GM12878 (cell line): ENCODE measurements at places on chromosomes 2 and 18.

- no peak for DNase-seq
Measured at GRCh38 chr2:48026865-48027264, 120.6 kb upstream of the FBXO11 start.

- no peak for DNase-seq
Measured at GRCh38 chr2:28052691-28053090, 162.2 kb downstream of the BABAM2 start.

DNA sequence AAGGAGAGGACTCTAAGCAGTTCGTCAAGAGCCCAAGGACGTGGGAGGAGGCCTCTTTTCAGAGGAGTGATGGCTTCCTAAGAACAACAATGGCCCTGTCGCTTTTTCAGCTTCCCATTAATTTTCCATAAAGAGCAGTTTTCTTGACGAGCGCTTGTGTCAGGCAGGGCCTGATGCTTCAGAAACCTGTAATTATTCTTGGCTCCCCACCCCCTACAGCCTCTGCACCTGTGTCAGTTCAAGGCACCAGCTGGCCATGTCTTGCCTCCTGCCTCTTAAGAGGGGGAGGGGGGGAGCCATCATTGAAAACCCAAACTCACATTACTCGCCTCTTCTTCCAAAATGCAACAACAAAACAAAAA is 32.3 kb downstream of the KLF7 start:
- DNase-seq: no peak

DNA sequence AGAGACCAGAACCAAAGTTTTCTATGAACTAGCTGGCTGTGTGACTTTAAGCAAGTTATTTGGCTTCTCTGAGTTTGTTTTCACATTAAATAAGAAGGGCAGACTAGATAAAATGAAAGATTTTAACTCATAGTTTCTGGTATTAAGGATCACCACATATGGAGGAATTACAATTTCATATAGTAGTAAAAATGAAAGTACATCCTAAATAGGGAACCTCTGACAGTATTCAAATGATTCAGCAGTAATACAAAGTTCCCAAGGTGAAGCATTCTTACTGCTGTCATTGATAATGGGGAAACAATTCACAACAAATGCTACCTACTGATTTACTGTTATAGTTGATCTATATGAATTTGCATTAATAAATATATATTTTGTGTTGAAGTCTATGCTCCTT is 170.3 kb upstream of the VRK2 start:
- no peak for DNase-seq

- DNase-seq: no peak
Measured at GRCh38 chr2:238488347-238488826, 61.7 kb downstream of the ASB1 start.

DNA sequence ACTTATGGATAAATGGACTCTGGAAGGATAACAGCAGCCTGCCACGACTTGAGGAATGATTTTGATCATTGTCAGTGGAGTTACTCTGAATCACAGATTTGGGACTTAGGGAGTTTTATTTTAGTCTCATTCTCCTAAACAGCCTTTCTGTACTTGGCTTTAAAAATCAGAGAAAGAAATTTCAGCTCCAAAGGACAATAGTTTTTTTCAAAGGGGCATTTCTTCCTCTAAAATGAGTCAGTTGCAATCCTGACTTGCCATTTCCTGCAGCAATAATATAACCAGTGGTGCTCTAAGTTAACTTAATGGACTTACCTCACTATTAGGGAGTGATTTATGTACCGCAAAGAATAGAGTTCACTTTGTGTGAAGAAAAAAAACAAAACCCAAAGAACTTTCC is 35.1 kb upstream of the MTX2 start:
- DNase-seq: no peak

- DNase-seq: no peak
Measured at GRCh38 chr2:182980115-182980514, 58.1 kb downstream of the NCKAP1 start.

DNA sequence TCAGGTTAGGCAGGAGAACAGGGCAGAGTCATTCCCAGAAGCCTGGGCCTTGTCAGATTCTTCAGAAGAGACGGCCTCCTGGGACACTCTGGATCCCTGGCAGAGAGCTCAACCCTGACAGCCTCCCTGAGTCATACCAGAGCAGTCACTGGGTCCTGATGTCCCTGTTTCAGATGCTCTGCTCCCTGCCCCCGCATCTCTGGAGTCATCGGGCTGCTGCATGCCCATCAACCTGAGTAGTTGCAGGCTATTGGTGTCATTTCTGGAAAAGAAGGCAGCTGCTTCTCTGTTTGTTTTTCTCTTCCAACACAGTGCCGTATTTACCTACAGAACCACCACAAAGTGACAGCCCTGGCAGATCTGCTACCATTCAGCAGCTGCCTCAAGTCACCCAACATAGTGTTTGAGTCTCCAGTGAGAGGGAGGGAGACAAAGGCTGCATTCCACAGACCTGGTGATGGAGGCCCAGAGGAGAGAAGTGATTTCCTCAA is 145.1 kb downstream of the B3GNT2 start:
- peak; percentile 85 for DNase-seq

DNA sequence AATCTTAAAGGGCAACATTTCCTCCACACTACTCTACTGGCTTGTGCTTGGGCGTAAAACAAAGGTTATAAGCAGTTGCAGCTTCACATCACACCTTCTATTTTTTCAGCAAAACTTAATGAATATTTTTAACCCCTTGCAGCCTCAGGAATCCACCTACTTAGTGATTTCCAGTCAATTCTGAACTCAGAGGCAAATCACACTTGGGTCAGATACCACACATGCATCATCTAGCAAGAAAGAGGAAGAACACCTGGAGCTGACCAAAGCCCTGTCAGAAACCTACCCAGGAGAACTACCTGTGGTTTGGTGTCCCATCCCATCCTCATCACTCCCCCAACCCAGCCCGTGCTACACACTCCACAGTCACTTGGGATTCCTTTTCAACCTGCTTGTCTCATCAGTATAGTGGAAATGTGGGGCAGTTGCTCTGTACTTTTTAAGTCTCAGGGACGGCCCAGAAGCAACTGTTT is 25.5 kb downstream of the PIAS2 start:
- DNase-seq: peak; percentile 92

GRCh38 chr2:182870227-182870626 is 3.8 kb upstream of the FRZB start:
- DNase-seq: no peak

DNA sequence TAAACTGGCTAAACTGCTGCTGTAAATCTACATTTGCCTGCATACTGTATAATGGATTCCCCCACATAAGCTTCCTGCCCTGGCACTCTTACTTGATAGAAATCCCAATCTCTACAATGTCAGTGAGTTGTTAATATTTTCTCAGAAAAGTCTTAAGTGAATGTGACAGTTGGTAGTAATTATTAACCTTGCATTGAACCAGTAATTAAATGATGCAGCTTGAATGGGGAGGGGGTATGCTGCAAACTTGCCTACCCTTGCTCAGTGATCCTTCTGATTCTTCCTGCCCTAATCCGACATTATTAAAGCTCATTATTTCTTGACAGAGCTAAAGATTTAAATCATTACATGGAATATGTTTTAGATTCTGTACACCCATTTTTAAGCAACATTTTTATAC is 119.0 kb upstream of the CDH7 start:
- DNase-seq: no peak

GRCh38 chr18:8776013-8776943 is 70.9 kb downstream of the MTCL1 start:
- DNase-seq: no peak

GRCh38 chr2:223306371-223306770 is 254.4 kb downstream of the KCNE4 start:
- no peak for DNase-seq

GRCh38 chr2:118845522-118846441 is 1.7 kb downstream of the EN1 start:
- no peak for DNase-seq

- no peak for DNase-seq
Measured at GRCh38 chr2:60007671-60008070, 545.8 kb downstream of the BCL11A start.

DNA sequence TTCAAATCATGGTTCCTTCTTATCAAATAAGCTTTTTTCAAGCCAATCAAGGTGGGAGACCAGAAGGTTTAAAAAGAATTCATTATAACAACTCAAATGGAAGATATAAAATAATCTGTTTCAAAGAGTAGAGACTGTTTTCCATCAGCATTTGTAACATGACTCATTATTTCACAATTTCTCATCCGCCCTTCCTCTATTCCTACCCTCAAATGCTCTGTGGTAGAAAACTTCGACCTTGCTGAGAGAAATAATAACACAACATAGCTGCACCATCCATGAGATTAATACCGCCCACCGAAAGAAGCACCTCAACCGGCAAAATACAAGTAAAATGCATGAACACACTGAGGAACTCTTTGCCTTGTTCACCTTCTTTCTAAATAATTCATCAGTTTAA is 2039.2 kb upstream of the CELF4 start:
- no peak for DNase-seq

DNA sequence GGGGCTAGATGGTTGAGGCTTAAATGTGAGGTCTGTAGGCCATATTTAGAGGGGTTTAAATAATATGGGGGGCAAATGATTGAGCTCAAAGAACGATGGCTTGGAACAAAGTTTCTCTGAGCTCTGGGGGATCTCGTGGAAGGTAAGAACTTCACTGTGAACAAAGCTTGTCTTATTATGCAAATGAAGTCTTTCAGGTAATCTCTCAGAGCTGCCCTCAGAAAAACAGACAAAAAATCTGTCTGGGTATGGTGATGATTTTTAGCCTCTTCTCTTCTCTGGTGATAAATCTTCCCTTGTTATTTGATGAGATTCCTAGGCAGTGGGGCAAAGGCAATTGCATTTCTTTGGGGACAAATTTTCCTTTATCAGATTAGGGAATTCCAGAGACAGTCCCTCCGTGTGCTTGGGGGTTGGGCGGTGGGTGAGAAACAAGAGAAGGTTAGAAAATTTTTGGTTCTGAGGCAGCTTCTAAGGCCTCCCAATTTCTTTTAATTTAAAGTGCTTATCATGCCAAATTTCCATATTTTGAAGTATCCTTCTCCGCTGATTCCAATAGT is 760.4 kb downstream of the TSN start:
- DNase-seq: no peak

- DNase-seq: no peak
Measured at GRCh38 chr2:386406-387103, 98.7 kb upstream of the ALKAL2 start.

DNA sequence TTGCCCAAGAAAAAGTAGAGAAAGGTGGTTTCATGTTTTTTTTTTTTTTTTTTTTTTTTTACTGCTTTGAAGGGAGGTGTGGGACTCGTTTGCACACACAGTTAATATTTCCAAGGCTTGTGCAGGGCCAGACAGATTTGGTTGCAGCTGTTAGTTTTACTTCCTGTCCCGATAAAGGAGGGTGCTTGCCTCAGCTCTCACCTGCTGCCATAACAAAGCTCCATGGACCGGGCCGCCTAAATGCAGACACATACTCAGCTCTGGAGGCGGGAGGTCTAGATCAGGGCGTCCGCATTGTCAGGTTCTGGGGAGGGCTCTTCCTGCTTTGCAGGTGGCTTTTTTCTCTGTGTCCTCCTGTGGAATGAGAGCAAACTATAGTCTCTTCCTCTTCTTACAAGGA is 69.9 kb downstream of the ODC1 start:
- DNase-seq: peak; percentile 53

- DNase-seq: no peak
Measured at GRCh38 chr18:58348951-58349350, 279.9 kb downstream of the ALPK2 start.

GRCh38 chr2:232629129-232629475 is 4.3 kb upstream of the EFHD1 start:
- no peak for DNase-seq

DNA sequence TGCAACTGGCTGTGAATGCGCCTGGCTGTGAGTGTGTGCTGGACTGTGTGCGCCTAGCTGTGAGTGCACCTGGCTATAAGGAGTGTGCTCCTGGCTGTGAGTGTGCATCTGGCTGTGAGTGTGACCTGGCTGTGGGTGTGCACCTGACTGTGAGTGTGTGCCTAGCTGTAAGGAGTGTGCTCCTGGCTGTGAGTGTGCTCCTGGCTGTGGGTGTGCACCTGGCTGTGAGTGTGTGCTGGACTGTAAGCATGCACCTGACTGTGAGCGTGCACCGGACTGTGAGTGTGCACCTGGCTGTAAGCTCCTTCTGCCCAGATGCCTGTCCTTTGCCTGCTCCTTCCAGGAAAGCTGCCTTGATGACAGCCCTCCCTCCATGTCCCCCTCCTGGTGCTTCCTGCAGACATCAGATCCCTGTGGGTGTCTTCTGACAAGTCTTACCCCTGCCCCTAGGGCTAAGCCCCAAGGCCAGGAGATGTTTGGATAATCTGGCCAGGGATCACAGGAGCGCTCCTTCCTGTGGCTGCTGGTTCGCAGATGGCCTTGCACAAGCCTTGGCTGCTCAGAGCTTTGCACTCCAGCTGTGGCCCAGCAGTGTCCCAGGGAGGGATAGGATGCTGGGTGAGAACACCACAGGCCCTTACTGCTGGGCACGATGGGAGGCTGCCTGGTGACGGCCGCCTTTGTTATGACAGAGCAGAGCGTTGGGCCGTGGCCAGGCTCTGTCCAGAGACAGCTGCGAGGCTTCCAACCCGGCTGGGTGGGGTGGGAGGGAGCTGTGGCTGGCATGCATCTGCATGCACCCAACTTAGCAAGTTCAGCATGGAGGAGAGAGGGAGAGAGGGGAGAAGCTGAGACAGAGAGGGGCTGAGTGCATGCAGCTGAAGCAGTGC is 89.9 kb downstream of the GLI2 start:
- DNase-seq: no peak

DNA sequence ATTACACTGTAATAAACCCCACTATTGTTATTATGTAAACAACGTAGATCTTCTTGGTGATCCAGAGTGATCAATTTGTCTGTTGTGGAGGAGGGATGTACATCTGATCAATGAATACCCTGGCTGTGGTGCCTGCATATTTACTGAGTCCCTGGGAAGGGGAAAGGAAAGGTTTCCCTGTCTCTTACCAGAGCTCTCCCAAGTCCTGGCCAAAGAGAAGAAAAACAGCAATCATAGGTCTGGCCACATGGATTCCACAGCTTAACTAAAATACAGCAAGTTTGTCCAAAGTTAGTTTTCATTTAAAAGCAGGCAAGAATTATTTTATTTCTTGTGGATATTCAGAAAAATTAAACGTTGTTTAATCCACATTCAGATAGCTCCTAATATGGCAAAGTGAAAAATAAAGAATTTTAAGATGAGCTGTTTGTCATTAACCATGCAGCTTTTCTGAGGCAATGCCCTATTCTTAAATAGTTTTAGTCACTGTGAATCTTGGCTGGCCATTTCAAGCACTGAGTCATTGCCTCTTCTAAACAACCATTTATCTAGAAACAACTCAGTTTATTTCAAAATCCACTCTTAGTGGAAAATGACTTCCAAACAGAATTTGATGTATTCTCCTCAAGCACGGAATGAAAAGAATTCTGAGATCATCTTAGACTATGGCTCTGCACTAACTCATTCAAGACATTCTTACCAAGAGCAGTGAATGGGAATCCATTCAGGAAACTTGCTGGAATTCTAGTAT is 1004.4 kb upstream of the CDH2 start:
- no peak for DNase-seq

- no peak for DNase-seq
Measured at GRCh38 chr18:35159782-35160181, 81.1 kb upstream of the ZNF397 start.

GRCh38 chr2:218155953-218156479 is 10.7 kb downstream of the CXCR1 start:
- no peak for DNase-seq
